NCI-H524 (cell line): ENCODE measurements at places on chromosomes 11 and 22.

DNA sequence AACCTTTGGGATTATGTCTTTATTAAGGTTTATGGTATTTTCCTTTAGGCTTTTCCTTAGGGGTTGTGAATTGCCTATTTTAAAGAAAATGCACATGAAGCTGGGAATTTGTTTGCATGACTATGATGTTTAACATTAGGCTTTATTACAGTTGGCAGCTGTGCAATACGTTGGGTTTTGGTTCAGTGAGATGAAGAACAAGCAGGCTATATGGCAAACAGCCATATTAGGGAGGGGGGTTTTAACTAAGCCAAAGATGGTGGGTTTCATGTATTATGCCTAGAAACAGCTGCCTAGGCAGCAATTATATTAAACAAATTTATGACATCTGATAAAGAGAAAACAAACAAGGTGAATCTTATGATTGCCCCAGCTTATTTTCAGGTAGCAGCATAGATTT, 880.8 kb downstream of the FAM181B start:
- no peak for DNase-seq

- peak; percentile 29 for DNase-seq
Observed at GRCh38 chr22:39003165-39003638, 10.9 kb upstream of the APOBEC3C start.

- DNase-seq, result no peak
Observed at GRCh38 chr11:65525546-65526480, 930 bp downstream of the SCYL1 start.

- peak; percentile 56 for DNase-seq
Observed at GRCh38 chr22:26086359-26086758, 82.9 kb upstream of the SEZ6L start.

GRCh38 chr22:19597399-19597735, 73.2 kb upstream of the CLDN5 start:
- DNase-seq, result no peak

- no peak for DNase-seq
Observed at GRCh38 chr22:40516416-40516815, 120.1 kb downstream of the MRTFA start.

DNA sequence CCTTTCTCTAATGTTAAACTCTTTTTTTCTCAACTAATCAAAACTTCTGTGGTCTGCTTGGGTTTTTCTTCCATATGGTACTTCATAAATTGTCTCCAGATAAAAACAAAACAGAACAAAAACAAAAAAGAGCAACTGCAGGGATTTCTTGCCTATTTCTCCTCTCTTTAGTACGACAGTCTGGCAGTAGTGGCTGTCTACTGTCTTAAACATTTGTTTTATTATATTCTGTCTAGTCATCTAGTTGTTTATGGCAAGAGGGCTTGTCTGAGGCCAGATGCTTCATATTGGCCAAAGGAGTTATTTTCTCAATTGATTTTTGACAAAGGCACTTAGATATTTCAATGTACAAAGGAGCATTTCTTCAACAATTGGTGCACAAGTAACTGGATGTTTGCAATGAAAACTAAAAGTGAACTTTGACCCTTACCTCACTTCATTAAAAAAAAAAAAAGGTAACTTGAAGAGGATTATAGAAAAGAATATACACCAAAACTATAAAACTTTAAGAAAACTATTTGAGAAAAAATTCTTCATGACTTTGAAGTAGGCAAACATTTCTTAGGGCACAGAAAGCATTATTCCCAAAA, 404.2 kb downstream of the LUZP2 start:
- DNase-seq, result no peak

DNA sequence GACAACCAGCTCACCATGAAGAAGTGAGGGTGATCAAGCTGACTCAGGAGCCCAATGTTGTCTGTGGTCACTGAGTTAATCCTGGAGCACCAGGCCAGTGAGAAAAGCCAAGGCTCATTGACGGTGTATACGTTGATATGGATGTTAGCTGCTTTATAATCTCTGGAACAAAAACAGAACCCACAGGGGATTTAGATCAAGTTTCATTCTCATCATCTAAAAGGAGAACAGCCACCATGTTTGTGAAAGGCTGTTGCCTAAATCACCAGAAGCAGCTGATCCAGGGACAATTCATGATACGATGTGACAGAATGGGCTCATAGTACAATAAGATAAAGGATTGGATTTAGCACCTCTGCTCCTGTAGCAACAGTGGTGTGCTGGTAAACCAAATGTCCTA, 68.5 kb downstream of the GDPD4 start:
- no peak for DNase-seq

DNA sequence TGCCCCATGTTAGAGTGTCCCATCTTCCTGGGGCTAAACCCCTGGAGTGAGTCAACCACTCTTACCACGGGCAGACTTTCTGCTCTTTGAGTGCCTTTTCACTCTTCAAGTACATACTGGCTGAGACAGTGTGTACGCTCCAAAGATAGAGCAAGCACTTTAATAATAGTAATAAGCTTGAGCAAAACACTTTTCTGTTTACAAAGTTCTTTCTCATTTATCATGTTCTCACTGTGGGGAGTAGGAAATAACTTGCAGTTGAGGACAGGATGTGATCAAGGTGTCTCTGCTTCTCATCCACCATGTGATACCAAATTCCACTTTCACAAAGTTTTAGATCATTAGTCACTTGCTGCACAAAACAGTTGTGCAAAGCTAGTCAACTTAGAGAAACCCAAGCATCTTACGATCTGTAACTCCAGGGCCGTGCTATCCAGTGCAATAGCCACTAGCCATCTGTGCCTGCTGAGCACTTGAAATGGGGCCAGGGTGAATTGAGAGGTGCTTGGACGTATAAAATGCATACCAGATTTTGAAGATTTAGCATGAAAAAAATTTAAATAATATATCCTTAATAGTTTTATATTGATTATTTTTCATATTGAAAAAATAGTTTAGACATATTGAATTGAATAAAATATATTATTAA, 135.3 kb downstream of the KIF18A start:
- no peak for DNase-seq

GRCh38 chr11:2805388-2806056, 80.1 kb downstream of the CDKN1C start:
- DNase-seq, result no peak

DNA sequence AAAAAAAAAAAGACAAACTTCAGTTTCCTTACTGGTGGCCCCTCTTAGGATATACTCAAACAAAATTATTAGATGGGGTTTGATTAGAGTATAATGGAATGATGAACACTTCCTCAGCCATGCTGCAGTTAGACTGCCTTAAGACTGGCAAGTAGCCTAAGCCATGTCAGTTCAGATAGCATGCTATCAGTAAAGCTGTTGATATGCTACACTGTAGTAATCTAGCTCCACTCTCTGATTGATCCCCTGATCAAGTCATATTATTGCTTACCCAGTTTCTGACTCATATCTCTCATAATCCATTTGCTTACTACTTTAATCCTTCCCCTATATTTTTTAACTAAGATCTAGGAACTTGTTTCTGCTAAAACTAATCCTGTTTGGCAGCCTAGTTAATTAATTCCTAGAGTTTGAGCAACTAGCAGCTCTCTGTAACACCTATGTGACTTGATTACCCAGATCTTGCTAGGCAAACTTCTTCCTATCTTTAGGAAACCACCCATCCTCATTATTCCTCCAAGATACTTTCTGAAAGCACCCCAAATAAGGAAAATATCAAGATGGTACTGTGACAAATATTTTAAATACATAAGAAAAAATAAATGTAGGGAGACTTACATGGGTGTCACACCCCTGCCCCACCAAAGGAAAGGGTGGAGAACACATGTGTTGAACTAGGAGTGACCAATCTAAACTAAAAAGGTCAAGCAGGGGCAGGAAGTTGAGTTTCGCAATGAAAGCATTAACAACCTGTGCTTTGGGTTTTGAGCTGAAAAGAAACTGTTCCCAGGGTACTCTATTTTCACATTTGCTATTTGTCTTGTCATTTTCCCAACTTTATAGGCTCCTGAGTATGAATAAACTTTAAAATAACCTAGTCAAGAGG, 43.2 kb downstream of the PIK3C2A start:
- DNase-seq, result no peak

GRCh38 chr11:20026629-20027555, 133.4 kb downstream of the DBX1 start:
- DNase-seq, result no peak

DNA sequence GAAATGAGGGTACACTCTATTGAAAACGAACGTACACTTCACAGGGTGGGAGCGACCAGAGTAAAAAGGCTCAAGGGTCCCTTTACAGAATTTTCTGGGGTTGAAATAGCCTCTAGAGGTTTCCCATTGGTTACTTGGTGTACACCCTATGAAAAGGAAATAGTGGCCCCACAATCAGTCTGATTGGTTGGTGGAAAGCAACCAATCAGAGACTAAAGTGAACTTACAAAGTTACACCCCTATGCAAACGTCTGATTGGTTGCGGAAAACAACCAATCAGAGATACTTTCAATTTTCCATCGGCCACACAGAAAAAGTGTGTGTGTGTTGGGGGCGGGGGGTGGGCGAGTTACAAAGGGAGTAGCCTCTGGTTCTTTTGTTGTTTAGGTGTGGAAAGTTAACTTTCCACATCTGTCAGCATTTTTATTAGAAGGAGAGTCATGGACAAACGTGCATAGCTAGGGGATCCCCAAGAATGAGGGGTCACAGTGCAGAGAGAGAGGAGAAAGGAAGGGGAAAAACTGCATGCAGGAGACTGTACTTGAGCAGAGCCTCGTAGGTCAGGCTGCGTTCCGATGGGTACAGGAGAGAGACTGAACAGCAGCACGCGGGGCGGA, 1152.1 kb downstream of the TBC1D22A start:
- DNase-seq, result no peak

- DNase-seq, result no peak
Observed at GRCh38 chr11:15699978-15700377, 585.3 kb downstream of the INSC start.

- DNase-seq, result no peak
Observed at GRCh38 chr22:44399906-44400762, 87.4 kb upstream of the SHISAL1 start.

DNA sequence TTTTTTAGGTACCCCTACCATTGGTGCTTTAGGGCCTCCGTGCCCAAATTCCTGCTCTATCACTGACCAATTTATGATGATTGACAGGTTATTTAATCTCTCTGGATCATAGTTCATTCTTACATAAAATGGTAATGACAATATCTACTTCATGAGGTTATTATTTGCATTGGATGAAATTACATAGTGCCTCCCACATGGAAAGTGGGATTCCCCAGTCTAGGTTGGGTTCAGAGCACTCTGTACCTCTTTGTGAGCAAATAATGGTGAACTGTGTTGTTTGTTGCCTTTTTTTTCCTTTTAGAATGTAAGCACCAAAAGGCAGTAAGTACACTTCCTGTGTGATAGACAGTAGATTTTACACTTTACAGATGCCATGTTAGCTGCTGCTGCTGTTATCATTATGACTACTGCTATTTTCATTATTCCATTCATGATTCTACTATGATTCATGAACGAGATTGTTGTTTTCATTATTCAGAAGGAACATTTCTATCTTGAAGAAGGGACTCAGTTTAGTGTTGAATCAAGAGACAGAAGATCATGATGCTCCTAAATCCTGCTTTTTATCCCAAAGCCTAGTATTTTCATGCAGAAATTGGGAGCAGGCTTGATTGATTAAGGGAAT, 100.8 kb downstream of the ALX4 start:
- no peak for DNase-seq

DNA sequence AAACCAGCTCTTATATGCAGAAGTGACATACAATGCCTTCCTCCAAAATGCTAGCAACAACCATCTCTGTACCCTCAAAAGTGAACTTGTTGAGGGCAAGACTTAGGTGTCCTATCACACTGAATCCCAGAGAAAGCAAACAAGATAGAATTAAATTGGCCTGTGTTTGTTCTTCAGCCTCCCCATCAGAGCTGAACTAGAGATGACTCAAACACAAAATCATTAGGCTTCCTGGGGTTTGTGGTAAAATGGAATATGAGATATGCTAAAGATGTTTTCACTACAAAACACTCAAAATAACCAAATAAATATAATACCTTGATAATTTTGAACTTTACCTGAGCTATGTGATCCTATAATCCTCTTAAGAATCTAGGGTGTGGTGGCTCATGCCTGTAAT, 31.6 kb downstream of the ZNF214 start:
- no peak for DNase-seq

GRCh38 chr11:34624069-34624468, 3.2 kb downstream of the EHF start:
- DNase-seq, result no peak

DNA sequence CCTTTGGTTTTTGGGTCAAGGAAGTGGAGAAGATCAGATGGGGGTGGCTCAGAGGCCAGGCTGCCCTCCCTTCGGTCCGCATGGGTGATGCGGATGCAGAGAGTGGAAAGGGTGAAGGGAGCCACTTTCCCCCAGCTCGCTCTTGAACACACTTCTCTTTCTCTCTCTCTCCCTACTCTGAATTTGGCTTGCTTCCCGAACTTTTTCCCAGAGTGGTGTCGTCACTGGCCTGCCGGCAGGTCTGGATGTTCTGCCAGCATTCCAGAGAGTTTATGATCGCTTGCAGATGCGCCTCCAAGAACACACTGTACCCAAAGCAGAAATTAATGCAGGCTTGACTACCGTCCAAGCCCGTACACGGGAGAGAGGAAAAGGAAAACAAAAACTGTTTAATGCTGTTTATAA, 103.2 kb downstream of the ZBTB16 start:
- DNase-seq, result no peak

GRCh38 chr11:27058456-27058855, 17.8 kb downstream of the BBOX1 start:
- no peak for DNase-seq

DNA sequence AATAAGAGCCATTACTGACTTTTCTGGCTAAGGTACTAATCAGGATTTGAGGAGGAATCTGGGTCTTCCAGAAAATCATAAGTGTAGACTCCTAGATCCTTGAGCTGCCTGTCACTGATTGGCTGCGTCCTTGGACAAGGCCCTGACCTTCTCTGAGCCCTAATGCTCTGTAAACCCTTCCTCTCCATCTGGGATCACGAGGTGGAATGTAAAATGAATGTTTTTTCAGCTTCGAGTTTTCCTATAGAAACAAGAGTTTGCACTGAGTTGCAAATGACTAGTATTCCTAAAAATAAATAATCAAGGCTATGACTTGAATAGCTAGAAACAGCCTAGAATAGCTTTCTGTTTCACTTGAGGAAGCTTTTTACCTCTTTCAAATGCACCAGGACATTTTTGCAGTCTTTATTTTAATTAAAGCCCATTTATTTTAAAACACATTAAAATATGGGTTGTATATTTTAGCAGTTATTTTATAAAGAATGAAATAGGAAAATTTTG, 1.1 kb upstream of the DIXDC1 start:
- peak; percentile 14 for DNase-seq

- DNase-seq, result no peak
Observed at GRCh38 chr11:117511483-117511930, 183.9 kb downstream of the CEP164 start.

- no peak for DNase-seq
Observed at GRCh38 chr22:40407831-40408717, 37.7 kb downstream of the SGSM3 start.
